ENCODE measurements at places on chromosomes 13 and 19.

GRCh38 chr13:33910255-33910654 lies 92.3 kb downstream of the RFC3 start:
- no peak for DNase-seq

- no peak for DNase-seq
Observed at GRCh38 chr13:108408672-108409071, 139.2 kb downstream of the TNFSF13B start.

GRCh38 chr13:41700790-41701310 lies 243.5 kb downstream of the RGCC start:
- DNase-seq: no peak

DNA sequence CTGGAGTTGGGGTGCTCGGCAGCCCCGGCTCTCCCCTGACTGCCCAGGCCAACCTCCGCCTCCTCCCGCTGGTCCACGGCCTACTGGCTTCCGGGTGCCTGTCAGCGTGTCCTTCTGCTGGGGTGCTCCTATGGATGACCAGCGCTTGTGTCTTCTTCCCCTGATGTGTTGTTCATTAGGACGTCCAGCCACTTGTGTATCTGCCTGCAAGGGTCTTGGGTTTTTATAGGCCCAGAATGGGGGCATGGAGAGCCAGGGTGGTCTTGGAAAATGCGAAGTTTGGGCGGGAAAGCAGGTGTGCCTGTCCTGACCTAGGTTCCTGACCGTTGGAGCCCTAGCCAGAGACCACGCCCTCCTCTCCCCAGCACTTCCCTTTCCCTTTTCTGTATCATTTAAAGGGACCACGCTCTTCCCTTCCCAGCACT lies 139.8 kb downstream of the SLITRK5 start:
- DNase-seq: no peak

GRCh38 chr19:33248553-33248953 lies 22.9 kb upstream of the SLC7A10 start:
- no peak for DNase-seq

- no peak for DNase-seq
Observed at GRCh38 chr13:61275736-61276135, 139.9 kb downstream of the PCDH20 start.

- peak; percentile 58 for DNase-seq
Observed at GRCh38 chr19:45079063-45079910, at the start of gene GEMIN7. GEMIN7 (plus strand) TSS chr19:45079260; CDS start chr19:45090115, 10,855 bp downstream.

DNA sequence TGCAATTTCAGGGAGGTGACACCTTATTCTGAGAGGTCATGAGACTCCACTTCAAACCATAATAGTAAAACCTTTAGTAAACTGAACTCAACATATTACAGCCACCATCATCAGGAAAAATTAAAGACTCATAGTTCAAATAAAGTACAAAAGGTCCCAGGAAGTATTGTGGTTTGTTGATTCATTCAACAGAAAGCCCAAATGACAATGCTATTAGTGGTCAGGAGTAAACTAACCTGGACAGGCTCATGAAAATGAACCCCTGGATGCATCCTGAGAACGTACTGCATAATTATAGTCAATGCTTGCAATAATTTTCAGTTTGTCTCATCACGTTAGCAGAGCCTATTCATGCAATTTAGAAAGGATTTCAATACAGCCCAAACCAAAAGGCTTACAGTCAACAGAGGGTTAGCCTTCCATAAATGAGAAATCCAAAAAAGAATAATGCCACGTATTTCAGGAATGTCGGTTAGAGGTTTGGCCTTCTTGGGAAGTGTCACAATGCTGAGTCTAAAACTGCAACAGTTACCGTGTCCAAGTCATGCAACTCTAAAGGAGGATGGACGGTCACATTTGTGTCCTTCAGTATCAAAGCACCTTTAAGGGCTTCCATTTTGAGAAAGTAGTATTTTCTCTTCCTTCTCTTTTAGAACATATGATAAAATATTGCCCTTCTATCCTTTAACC lies 280.8 kb downstream of the ABCC4 start:
- no peak for DNase-seq

- no peak for DNase-seq
Observed at GRCh38 chr19:49814010-49814409, 918 bp upstream of the FUZ start.

GRCh38 chr19:918481-919198 lies 1.5 kb downstream of the KISS1R start:
- no peak for DNase-seq

DNA sequence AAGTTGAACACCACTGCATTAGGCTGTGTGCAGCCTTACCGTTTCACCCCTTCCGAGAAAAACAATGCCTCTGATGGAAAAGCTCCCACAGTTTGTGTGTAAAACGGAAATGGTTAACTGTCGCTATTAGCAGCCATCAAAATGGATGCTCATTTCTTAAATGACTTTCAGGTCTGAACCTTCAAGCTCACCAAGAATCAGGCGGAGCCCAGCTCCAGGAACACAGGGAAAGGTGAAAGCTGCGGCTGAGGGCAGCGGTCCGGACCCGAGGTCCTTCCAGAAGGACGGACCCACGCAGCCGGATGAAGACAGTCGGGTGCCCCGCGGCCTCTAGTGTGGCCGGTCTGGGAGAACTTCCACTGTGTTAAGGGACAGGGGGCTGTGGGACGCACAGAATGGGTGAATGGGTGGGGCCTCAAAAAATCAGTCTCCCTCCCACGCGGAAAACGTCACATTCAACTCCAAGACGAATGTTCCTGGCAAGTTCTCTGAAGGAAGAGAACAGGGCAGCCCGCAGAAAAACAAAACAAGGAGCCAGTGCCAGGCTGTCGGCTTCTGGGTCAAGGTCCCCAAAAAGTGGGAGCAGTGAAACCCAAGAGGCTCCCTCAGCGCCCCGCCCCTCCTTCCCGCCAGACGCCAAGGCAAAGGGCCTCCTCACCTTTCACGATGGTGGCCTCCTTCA lies 4.9 kb downstream of the IRS2 start:
- DNase-seq: no peak

GRCh38 chr13:113923376-113924063 lies 50.4 kb downstream of the C13orf46 start:
- DNase-seq: no peak

GRCh38 chr13:48125794-48126228 lies 30.9 kb upstream of the MED4 start:
- no peak for DNase-seq

- DNase-seq: no peak
Observed at GRCh38 chr13:99227909-99228688, 27.4 kb downstream of the UBAC2 start.

GRCh38 chr19:855566-856120 lies 3.5 kb downstream of the ELANE start:
- no peak for DNase-seq

- DNase-seq: no peak
Observed at GRCh38 chr13:29587645-29588044, 7.8 kb downstream of the SLC7A1 start.

DNA sequence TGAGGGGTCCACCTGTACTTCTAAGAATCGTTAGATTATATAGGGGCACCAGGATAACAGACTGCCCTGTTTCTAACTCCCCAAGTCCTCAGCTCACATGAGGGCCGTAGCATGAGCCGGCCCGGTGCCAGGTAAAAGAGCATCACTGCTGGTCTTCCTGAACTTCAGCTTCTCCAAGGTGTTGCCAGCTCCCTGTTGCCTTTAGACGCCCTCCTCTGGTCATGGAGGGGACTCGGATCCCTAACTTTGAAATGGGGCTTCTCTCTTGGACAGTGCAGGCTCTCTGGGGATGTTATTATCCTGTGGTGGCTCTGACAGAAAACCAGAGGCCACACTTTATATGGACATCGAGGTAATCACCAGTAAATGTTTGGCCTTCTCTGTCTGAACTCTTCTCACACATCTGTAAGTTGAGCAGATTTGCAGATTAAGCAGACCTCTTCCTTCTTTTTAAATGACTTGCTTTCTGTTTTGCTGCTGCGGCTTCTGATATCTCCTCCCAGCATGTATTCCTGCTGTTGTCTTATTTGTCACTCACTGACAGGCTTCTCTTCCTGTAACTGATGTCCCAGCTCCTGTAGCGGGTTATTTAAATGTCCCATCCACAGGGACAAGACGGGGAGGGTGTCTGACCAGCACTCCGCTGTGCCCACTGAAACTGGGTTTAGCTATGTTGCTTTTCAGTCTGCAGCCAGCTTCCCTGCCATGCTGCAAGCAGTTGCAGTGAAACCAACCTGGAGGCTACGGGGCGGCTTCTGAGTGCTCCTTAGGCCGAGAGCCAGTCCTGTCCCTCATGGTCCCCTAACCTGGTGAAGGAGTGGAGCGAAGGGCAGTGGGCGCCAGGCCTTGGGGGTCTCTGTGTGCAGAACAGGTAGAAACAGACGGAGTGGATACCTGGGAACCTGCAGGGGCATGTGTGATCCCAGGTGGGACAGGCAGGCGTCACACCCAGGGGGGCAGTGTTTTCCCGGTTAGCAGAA lies 39.2 kb downstream of the TSSK6 start:
- no peak for DNase-seq

DNA sequence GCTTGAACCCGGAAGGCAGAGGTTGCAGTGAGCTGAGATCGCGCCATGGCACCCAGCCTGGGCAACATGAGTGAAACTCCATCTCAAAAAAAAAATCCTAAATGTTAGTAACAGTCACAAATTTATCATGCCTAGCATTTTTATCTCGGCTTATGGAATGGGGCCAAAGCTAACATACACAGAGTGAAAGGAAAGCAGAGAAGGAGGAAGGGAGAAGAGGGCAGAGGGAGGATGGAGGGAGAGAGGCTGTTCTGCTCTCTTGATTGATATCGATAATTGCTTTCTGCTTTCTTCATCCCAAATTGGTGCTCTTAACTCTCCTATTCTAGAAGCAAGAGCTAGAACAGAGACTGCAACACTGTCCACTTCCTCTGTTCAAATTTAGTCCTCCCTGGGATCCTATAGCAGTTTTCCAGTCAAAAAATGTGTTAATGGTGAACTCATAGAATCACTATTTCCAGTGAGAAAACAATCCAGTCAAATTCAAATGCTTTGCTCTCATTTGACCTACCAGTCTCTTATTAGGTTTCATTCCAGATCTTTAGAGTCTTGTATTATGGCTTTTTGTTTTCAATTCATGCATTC lies 15.8 kb upstream of the TUBGCP3 start:
- DNase-seq: no peak

- DNase-seq: no peak
Observed at GRCh38 chr13:73742982-73743381, 391.2 kb downstream of the KLF12 start.

DNA sequence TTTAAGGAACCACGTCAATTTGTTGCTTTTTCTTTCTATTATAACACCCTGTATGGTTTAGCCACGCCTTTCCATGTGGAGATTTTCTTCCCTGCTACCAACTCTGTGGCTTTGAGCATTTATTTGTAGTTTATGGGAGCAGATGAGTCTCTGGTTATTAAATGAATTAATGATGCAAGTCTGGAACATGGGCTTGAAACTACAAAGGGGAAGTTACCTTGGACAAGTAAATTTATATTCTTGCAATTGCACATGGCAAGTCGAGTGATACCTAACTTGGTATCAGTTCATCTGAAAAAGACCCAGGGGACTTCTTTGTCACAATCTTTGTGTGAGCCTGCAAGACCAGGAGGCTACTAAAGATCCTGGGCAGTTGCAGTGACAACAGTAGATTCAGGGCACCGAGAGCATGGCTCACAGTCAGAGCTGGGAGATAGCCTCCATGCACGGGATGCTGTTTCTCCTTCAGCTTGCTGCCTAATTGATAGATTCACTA lies 24.4 kb downstream of the B3GLCT start:
- no peak for DNase-seq

DNA sequence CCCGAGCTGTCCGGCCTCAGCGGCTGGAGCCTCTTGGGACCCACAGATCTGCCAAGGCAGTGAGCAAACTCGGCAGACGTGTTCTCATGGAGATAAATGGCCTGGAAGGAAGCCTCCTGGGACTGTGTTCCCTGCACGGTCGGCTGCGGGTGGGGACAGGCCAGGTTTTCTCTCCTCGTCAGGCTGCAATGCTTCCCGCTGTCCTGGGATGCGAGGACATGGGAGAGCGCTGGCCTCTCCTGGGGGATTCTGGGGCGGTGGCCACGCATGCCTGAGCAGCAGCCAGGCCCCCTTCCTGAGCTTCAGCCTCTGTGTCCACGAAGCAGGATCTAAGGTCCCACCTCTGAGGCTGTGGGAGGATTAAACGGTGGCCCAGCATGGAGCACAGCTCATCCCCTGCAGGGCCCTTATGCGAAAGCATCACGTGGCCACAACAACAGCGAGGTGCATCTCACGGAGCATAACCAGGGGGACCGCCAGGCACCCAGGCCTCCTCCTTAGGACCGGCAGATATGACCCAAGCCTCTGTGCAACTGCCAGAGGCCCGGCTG lies 21.2 kb upstream of the C13orf46 start:
- DNase-seq: no peak

- DNase-seq: no peak
Observed at GRCh38 chr19:326871-327270, 17.7 kb downstream of the MIER2 start.

DNA sequence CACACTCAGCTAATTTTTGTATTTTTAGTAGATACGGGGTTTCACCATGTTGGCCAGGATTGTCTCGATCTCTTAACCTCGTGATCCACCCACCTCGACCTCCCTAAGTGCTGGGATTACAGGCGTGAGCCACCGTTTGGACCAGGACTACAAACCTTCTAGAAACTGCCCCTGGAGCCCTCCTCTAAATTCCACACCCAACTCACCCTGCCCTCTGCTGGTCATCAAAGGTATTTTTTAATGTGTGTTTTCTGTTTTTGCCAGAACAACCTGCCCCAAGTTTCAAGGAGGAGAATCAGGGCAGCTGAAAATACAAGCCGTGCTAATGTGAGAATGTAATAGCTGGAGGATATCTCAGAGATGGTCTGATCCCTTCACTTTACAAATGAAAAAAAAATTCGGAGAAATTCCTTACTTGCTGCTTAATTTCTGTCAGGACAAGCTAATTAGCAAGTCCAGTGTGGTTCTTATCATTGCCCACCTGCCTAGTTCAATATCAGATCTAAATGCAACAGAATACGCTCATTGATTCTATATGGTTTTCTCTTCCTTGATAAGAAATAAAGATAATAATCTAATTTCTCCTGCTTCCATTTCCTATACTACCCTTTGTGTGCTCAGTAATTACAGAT lies 4.1 kb downstream of the ATP8A2 start:
- no peak for DNase-seq

Measured in T-helper 22 cell (primary cell).